Urinary bladder (tissue), 4 donors: ENCODE measurements at places on chromosomes 1 and 21. TPM values are rescaled to one million over a fixed set of nuclear protein-coding genes. Genes with fewer than 3 reads are reported as not detected.

GRCh38 chr1:171220581-171221054 lies 27.7 kb upstream of the FMO1 start:
- DNase-seq, result peak; percentile 42

DNA sequence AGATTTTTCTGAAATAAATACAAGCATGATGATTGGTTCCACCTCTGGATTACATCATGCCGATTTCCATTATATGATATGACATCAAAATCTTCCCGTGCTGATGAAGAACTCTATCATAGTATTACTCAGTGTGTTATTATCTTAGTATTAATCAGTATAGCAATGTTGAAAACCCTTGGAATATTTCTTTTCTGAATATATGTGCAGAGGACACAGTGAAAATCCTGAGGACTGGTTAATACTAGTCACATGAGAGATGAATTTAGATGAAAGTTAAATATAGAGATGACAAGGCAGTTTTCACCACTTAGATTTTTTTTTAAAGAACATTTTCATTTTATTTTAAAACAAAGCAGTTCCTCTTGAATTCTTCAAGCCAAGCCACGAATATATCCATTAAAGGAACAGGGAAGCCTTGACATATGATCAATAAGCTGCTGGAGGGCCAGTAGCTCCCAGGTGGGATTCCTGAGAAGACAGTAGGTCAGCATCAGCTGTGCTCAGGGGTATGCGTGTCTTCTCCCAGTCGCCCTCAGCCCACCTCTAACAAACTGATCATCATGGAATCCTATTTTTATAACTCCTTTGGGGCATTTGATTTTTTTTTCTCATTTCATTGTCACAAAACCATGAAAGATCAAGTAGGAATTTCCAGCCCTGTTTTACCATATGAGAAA lies 56.2 kb upstream of the UBE2U start:
- no peak for DNase-seq

DNA sequence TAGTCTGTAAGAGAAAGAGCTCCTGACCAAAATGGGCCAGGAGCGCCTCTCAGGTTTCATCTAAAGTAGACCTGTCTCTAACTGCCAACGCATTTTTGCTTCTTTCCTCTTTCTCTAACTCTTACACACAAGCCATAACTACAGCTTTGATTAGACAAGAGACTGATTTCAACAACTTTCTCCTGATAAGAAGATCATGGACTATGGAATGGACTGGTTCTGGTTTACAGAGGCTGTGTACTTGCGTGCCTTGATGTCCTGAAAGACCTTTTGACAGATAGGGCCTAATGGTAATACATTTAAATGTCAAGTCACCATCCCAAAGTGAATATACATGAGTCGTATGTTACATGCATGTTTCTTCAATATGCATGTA lies 3.7 kb upstream of the SETD4 start:
- no peak for DNase-seq

- DNase-seq, result no peak
Observed at GRCh38 chr1:200405264-200405663, 4.6 kb downstream of the ZNF281 start.

DNA sequence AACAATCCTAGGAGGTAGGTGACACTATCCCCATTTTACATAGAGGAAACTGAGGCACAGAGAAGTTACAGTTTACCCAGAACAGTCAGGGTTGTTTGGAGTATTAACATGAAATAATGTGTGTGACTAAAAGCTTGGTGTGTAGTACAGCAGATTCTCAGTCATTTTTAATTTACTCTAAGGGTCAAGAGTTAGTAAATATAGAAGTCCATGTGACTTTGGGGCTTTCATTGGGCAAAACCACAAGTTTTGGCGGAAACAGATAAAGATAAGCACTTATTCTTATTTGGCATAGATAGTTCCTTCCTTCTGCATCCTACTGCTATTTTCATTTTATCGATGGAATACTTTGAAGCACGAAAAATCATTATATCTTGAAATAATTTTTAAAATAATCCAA lies 128.5 kb downstream of the DNM3 start:
- DNase-seq, result no peak

DNA sequence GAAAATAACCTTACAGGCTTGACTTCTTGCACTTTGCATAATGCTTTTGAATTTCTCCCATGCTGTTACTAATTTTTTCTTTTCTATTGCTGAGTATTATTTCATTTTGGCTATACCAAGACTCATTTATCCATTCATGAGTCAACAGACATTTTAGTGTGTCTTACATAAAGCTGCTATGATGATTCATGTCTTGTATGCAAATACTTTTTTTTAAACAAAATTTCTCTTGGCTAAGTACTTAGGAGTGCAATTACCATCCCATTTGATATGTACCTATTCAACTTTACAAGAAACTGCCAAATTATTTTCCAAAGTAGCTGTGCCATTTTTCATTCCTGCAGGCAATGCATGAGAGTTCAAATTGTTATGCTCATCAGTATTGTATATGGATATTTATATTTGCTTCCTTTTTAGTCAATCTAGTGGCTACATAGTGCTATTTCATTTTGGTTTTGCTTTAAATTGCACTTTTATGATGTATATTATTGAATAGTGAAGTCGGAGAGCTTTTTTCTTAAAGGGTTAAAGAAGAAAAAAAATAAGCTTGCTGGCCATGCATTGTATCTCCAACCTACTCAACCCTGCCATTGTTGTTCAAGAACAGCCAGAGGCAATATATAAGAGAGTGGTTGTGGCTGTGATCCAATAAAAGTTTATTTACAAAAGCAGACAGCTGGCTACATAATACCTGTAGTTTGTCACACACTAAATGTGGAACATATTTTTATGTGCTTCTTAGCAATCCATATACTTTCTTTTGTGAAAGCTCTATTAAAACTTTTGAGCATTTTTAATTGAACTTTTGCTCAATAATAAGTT lies 862.8 kb downstream of the KCNT2 start:
- no peak for DNase-seq

DNA sequence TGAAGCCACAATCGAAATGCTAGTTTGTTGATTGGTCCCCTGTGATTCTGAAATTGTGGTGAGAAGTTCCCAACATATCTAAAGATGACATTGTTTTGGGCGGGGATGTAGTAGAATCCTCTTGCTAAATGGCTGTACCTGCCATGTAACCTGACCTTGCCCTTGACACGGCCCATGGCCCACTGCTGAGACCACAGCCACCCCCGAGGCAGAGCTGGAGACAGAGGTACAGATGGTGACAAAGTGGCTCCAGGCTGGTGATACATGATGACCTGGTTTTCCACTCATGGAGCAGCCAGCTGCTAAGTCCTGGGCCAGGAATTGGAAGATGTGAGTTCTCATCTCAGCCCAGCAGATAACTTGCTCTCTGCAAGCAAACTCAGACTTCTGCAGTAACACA lies 226.5 kb downstream of the FOXD2 start:
- DNase-seq, result no peak

GRCh38 chr1:55503663-55504305 lies 288.6 kb upstream of the USP24 start:
- no peak for DNase-seq

DNA sequence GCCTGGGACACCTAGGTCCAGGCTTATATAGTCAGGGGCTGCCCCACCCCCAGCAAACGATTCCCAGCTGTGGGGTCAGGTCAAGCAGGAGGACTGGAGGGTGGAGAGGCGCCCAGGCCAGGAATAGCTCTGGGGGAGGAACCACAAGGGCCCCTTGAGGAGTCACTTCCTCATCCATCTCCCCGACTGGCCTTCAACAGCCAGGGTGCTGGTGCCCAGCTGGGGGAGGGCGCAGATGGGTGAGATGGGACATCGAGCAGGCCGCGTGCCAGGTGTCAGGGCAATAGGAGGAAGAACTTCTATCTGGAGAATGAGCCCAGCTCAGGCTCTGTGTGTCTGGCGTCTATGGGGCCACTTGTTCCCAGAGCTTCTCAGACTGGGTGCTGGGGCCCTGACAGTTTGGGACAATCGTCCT lies 208 bp upstream of the MYBPH start:
- DNase-seq, result no peak

DNA sequence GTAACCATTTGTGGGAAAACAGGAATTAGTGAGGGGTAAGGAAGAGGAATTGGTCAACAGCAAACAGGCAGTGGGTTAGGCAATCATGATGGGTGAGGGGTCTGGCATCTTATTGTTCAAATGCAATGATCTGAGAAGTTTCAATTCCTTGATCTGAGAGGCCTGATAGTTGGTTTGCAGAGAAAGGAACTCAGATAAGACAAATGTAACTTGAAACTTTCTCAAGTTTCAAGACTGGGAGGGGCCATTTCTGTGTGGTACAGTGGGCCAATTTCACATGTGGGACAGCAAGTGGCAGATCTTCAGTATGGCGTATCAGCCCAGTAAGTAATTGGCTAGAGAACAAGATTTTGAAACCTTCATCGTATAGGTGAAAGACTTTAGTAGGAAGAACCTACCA lies 102.5 kb downstream of the XPR1 start:
- DNase-seq, result no peak

- DNase-seq, result no peak
Observed at GRCh38 chr1:169868978-169869377, 24.7 kb downstream of the SCYL3 start.

GRCh38 chr1:44220755-44221154 lies 7.5 kb downstream of the DMAP1 start:
- DNase-seq, result no peak

GRCh38 chr1:12063141-12064072 lies at the start of gene TNFRSF8:
TSS of gene TNFRSF8 (plus strand) at chr1:12063303. CDS start at chr1:12063599, 296 bp downstream.
- no peak for DNase-seq

DNA sequence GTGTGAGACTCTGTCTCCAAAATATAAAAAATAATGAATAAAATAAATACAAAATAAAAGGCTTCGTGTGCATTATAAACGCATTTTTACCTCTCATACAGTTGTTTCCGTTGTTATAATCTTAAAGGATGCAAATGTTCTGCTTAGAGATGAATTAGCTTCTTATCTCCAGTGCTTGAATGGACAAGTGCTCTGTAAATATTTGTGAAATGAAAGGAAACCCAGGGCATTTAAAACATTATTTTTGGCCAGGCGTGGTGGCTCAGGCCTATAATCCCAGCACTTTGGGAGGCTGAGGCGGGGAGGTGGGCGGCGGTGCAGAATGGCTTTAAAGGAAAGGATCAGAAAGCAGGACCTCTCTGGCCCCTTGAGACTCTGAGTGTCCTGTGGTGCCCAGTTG lies 94.5 kb downstream of the HUNK start:
- DNase-seq, result no peak

DNA sequence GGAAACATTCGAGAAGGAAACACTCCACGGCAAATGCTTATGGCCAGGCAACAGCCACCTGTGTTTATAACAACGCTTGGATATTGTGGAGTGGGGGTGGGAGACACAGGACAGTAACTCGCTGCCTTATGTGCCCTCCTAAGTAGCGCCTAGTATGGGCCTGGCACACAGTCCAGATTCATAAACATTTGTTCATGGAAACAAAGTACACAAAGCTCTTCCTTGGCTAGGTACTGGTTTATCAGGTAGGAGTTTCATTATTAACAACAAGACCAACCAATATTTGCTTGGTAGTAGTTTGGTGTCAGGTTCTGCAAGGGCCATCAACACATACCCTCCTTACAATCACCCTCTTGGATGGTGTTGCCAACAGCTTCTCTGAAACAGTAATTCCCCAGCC lies 23.4 kb downstream of the TMCO4 start:
- DNase-seq, result no peak

- no peak for DNase-seq
Observed at GRCh38 chr21:40386294-40386911, 460.6 kb downstream of the DSCAM start.

GRCh38 chr1:61757950-61758349 lies 15.7 kb downstream of the PATJ start:
- no peak for DNase-seq

- no peak for DNase-seq
Observed at GRCh38 chr1:93441589-93441988, 6.3 kb upstream of the FNBP1L start.

DNA sequence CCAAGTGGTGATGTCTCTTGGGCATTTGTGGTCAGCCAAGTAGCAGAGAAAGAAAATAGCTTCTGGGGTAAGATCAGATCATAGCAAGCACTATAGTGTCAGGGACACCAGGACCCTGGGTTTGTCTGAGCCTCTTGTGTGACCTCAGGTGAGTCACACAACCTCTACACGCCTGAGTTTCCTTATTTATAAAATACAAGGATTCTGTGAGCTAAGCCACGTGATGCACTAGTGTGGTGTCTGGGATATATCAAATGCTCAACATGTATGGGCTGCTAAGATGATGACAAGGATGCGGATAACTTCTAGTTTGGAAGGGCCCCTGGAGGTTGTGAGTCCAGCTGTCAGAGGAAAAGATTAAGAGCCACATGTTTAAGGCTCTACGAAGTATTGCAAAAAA lies 24.5 kb upstream of the ZNF436 start:
- DNase-seq, result no peak

DNA sequence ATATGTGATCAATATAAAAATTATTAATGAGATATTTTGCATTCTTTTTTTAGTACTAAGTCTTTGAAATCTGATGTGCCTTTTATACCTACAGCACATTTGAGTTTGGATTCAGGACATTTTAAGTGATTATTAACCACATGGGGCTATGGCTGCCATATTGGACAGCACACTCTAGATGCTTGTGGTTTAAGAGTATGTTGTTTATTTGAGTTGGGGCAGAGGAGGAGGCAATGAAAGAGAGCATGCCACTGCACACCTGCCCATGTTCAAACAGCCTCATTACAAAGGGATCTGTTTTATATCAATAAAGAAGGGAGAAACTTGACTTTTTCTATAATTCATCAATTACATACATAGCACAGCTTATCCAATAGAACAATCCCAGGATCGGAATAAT lies 99.4 kb upstream of the EDEM3 start:
- DNase-seq, result no peak

TRMT1L gene
- 33.1 TPM for total RNA-seq

ZNF691 gene
- 10.3 TPM for total RNA-seq

SPRR5 gene
- not detected for total RNA-seq

TINAGL1 gene
- total RNA-seq, result 94.1 TPM

GUCA2B gene
- not detected for total RNA-seq

RGSL1 gene
- not detected for total RNA-seq

TRNP1 gene
- total RNA-seq, result 7.1 TPM

DLGAP3 gene
- total RNA-seq, result not detected

TAS1R1 gene
- not detected for total RNA-seq

METTL18 gene
- 14.8 TPM for total RNA-seq

PADI2 gene
- 5.6 TPM for total RNA-seq
